ENCODE measurements at places on chromosomes 2 and 18.

DNA sequence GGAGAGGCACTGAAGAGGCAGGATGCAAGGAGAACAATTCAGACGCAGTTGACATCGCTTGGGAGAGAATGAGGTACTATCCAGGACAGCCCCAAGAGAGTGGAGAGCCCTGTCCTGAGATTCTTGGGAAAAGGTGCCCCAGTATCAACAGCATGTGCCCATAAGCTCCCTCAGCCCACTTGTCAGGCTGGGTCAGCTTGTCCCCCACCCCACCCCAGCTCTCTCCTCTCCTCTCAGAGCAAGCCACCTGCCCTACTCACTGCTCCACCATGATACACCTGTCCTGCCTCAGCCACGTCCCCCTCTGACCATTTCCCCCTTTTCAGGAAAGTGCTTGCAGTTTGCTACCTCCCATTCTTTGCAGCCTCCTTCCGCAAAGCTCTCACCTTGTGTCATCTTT is 111.8 kb downstream of the XRCC5 start:
- DNase-seq = no peak

- DNase-seq = no peak
Measured at GRCh38 chr2:68519236-68519635, 51.9 kb downstream of the APLF start.

DNA sequence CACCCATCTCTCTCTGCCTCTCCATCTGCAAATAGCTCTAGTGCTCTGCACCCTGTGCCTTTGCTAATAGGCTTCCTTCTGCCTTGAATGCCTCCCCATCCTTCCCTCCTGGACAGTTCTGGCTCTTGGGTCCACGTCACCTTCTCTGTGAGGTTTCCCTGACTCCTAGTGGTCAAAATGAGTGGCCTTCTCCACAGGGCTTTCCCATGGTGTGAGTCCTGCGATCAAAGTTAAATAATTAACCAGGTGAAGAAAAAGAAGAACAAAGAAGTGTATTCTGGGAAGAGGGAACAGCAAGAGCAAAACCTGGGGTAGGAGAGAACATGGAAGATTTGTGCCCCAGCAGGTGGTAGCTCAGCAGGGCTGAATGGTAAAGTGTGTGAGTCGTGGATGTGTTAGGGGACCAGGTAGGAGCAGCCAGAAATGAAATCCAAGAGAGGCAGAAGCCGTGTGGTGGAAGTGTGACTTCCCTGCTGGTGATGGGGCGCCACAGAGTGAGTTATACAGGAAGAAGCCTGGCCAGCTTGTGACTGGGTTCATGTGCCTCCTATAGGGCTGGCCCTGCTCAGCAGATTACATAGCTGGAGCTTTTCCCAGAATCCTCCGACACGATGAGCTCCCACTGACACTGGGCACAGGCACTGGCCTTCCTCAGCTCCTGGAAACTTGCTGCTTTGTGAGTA is 93.8 kb upstream of the LDAH start:
- peak; percentile 42 for DNase-seq

GRCh38 chr18:8450898-8451665 is 158.2 kb upstream of the RAB12 start:
- DNase-seq = no peak

GRCh38 chr2:19474128-19474527 is 115.7 kb upstream of the OSR1 start:
- DNase-seq = peak; percentile 39

DNA sequence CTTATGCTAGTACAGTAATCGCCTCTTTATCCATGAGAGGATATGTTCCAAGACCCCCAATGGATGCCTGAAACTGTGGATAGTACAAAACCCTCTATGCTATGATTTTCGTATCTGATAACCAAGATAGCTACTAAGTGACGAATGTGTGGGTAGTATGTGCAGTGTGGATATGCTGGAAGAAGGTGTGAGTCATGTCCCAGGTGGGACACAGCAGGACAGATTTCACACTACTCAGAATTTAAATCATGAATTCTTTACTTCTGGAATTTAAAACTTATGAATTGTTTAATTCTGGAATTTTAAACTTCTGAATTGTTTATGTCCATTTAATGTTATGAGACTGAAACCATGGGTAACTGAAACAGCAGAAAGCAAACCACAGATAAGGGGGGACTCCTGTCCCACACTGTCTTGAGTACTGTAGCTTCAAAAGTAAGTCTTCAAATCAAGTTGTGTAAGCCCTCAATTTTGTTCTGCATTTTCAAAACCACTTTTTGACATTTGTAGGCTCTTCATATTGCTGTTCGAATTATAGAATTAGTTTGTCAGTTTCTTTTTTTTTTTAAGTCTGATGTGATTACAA is 116.0 kb downstream of the LTBP1 start:
- DNase-seq = peak; percentile 27

GRCh38 chr2:65453916-65454315 is 21.5 kb upstream of the SPRED2 start:
- DNase-seq = peak; percentile 68

- no peak for DNase-seq
Measured at GRCh38 chr2:99879481-99879880, 262.9 kb downstream of the AFF3 start.

DNA sequence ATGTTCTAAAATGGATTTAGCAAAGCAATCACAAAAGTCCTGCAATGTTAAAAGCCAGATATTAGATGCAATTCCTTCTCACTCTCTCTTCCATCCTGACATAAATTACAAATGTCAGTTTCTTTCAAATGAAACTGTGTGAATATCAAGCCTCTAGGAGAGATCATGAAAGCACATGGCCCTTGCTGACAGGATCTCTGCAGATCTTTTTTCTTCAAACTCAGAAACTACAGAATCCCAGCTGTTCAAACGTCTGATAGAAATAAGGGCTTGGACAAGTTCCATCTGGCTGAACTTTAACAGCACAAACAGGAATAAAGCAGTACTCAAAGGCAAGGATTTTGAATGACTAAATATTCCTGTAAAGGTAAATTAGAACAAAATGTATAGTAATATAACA is 47.6 kb downstream of the PDE1A start:
- DNase-seq = no peak

- DNase-seq = no peak
Measured at GRCh38 chr2:128271597-128271910, 47.1 kb downstream of the HS6ST1 start.

DNA sequence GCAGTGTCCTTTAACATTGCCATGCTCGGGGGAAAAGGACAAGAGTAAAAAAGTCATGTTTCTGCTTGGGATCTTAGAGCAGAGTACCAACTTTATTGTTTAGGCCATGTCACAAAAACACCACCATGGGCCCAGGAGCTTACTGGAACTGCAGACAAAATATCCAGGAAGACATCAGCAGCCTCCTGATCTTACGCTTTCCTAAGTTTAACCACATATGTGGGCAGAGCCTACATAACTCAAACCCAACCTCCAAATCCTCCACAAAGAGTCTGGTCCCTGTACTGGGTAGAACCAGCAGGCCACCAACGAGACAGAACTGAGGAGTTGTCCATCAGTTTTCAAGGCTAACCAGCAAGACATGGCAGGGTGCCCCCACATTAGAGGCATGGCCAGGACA is 10.3 kb downstream of the GALNT14 start:
- no peak for DNase-seq

DNA sequence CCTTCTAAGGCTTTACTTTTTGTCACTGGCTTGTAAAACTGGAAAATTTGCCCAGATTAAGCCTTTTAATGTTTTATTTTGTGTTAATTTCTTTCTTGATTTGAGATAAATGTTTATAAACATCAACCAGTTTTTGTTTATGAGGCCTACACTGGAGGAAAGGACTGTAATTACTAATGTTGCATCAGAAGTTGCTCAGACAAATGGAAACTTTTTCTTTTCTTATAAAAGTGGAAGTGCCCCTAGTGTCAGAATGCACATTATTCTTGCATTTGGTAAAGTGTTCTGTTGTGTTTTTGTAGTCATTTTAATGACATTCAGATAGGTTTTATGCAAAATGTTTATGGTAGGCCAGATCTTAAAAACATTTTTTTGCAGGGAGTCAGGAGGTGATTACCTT is 25.3 kb downstream of the LCLAT1 start:
- DNase-seq = no peak

GRCh38 chr18:36772241-36772723 is 56.5 kb downstream of the TPGS2 start:
- no peak for DNase-seq

DNA sequence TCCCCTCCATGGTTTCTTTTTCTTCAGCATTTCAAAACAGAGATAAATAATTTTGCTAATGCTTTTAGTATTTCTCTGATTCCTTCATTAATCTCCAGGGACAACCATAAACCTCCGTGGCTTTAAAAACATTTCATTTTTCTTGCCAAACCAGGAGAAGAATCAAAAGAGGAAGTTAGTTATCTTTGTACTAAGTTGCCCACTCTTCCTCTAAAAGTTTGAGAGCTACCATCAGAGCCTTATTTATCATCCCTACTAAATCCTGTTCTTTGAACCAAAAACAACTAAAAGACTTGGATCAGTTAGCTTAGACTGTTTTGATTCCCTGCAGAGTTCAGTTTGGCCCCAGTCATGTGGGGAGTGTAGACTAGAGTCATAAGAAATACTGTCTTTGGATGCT is 208.4 kb downstream of the SETBP1 start:
- DNase-seq = no peak

- DNase-seq = no peak
Measured at GRCh38 chr2:29052807-29053206, 21.5 kb downstream of the PCARE start.

DNA sequence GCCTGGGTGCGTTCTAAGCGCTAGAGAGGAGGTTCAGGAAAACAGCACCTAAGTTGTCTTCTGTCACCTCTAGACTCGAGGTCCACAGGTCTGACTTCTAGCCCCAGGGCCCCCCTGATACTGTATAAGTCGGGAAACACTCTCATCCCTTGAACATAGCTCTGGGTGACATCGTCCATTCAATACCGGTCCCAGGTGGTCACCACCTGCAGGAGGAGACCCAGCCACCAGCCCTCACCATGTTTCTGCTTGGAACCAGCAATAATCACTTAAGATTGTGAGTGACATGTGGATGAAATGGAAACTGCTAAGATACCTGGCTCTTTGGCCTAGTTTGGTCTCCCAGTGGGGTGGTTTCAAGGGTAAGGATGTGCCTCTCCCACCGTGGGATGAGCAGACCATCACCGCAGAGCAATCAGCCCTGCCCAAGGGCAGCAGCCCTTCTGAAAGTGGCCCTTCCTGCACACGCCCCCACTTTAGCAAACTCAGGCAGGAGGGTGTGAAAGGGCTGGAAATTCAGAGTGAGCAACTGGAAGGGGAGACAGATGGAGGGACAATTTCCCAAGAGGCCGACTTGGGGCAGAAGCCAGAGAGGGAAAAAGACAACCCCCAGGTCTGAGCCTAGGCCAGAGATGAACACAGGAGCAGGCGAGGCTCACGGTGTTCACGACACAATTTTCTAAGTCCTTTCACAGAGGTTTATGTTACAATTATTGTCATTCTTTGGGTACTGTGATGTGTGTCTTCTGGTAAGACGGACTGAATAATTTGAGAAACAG is 95.2 kb downstream of the ZNF516 start:
- no peak for DNase-seq

GRCh38 chr2:57906152-57906732 is 140.4 kb upstream of the VRK2 start:
- DNase-seq = peak; percentile 51

DNA sequence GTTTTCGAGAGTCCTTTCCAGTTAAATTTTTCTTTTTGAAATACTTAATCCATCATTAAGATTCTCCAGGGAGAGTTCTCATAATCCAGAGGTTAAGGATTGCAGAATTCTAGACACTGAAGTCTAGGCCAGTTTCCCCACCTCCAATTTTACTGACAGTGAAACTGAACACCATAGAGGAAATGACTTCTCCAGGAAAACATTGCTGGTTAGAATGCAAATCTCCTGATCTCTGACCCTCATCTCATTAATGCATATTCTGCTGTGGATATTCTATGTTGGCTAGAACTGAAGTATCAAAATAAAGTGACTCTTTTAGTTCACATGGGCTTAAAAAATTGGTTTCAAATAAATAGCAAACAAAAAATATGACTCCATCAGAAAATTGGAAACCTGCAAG is 105.8 kb upstream of the UGP2 start:
- peak; percentile 20 for DNase-seq

DNA sequence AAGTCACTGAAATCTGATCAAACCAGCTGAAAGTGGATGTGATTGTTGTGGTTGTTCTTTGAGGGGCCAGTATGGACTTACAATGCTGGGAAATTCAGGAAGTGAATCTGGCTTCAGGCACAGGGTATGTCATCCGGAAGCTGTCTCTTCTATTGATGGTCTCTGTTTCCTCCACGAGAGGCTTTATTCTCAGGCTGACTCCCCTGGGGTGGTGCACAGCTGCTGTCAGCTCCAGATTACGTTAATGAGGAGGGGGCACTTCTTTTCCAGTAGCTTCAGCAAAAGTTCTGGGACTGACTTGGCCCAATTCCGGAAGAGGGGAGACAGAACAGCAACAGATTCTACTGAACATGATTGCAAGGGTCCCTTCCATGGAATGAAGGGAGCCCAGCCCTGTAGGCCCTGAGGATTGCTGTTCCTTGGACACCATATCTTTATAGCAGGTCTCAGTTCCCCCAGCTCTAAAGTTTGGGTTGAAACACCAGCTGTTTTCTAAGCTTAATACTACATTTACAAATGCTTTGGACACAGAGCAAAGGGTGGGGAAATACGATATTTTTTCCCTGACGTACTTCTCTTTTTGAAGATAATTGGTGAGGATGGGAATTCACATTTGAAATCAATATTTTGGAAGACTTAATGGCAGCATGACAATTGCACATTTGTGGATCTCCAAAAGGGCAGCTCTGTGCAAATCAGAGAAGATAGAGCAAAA is 400.9 kb downstream of the TSN start:
- no peak for DNase-seq

- no peak for DNase-seq
Measured at GRCh38 chr2:18198677-18199076, 320.2 kb downstream of the KCNS3 start.

GRCh38 chr2:190469771-190470170 is 61.6 kb downstream of the MFSD6 start:
- peak; percentile 96 for DNase-seq

DNA sequence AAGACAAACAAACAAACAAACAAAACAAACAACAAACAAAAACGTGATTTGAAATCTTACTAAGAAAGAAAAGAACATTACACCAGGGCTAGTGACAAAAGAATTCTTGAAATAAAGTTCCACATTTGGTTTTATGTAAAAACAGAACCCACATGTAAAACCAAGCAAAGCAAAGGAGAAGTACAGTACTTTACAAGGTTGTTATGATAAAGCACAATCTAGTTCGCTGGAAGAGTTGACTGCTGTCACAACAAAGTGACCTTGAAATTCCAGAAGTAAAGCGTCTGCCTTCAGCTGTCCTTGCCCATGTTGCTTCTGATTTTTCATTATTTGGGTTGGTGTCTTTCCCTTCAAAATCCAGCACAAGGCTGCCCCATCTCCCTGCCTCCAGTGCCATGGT is 94.8 kb upstream of the CYRIA start:
- no peak for DNase-seq

All from bronchial epithelial cell (primary cell).